ENCODE measurements at places on chromosomes 11 and 22. TPM values are rescaled to one million over a fixed set of nuclear protein-coding genes. Genes with fewer than 3 reads are reported as not detected.

RRM1 gene
- total RNA-seq = 311 TPM

ABCG4 gene
- 0.12 TPM for total RNA-seq

GAS2 gene
- 1.2 TPM for total RNA-seq

OR6A2 gene
- total RNA-seq = 0.05 TPM

DGCR6 gene
- total RNA-seq = 1.2 TPM

PATE3 gene
- not detected for total RNA-seq

MOGAT2 gene
- total RNA-seq = not detected

IL17REL gene
- total RNA-seq = 0.15 TPM

B3GAT1 gene
- not detected for total RNA-seq

DRD4 gene
- 1.2 TPM for total RNA-seq

LGR4 gene
- 0.12 TPM for total RNA-seq

KRTAP5-1 gene
- not detected for total RNA-seq

CCDC81 gene
- 0.81 TPM for total RNA-seq

TRIM6 gene
- total RNA-seq = 2.1 TPM

Measured in activated naive CD4-positive, alpha-beta T cell treated with anti-CD3 and anti-CD28 coated beads for 36 hours (primary cell).